Cerebellum (tissue), 4 donors: ENCODE measurements at places on chromosomes 12 and 14. TPM values are rescaled to one million over a fixed set of nuclear protein-coding genes. Genes with fewer than 3 reads are reported as not detected.

GRCh38 chr14:65195042-65195719 is 92.9 kb upstream of the MAX start:
- no peak for DNase-seq

DNA sequence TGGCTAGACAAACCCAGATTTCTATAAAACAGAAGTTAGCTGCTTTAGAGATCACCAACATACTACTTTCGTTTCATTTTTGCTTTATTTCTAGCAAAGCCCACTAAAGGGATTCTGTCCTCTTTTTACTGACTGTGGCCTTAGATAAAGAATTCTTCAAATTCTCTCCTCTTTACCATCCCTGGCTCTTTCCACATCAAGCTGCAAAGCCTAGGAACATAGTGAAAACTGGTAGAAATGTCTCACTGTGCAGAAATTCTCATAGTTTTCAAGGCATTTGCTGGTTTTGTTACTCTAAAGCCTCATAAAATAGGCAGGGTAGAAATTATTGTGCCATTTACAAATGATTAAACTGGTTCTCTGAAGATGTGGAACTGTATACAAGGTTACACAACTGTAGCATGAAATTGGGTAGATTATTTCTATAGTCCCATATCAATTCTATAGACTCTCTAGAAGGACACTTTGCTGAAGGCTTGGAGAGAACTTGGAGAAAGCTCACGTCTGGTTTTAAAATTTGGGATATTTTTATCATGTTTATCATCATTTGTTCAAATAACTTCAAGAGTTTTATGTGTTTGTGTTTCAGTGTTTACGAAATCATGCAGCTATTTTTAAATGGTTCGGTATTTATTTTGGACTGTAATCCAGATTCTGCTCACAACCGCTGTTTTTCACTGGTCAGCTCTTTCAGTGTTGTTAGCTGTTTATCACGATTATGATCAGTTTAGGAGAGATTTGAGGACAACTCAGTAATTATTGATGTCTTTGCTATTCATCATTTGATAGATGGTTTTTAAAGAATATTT is 36.7 kb upstream of the CSRP2 start:
- no peak for DNase-seq

- DNase-seq, result no peak
These were observed 103.3 kb upstream of the CCDC175 start for GRCh38 chr14:59679872-59680271.

GRCh38 chr12:87142342-87142741 is 886.2 kb upstream of the MGAT4C start:
- DNase-seq, result no peak

Gene TMEM117
- total RNA-seq, result 18.5 TPM

DNA sequence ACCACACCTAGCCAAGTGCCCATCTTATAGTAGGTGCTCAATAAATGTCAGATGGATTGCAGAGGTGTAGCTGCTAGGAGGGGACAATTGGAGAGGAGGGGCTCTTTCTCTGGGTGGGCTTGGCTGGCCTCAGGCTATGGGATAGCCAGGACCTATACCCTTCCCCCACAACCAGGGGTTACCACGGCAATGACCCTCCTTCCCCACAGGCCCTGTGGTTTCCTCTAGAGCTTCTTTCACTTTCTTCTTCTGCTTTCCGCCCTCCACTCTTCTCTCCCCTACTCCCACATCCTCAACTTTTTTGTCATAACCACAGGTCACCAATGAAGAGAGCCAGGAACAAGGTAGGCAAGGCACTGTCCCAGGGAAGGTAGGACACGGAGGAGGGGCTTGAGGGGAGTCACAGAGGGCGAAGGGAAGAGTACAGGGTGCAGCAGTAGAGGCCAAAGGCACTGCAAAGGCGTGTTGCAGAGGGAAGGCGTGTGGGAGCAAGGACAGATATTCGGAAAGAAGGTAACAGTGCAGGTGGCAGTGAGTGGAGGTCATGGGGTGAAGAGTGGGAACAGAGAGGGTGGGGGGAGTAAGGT is 1.9 kb upstream of the ITGB7 start:
- DNase-seq, result no peak

DNA sequence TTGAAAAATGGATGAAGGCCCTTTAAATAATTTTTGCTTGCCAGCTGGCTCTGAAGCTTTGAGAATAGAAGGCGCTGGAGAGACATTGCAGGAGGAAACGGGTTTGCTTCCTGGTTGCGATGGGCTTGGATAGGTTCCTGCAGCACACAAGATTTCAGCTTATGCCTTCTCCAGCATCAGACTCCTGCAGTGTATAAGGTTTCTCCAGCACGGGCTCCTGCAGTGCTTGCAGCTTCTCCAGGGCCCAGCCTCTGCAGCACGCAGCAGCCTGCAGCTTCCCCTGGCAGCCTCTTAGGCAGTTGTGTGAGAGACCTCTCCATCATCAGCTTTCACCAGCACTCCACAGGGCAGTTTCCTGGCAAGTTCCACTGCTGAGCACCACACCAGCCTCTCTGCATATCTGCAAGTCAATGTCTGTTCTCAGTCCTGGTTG is 78.7 kb upstream of the ZDHHC17 start:
- peak; percentile 58 for DNase-seq
